ENCODE measurements at places on chromosomes 4 and X.

DNA sequence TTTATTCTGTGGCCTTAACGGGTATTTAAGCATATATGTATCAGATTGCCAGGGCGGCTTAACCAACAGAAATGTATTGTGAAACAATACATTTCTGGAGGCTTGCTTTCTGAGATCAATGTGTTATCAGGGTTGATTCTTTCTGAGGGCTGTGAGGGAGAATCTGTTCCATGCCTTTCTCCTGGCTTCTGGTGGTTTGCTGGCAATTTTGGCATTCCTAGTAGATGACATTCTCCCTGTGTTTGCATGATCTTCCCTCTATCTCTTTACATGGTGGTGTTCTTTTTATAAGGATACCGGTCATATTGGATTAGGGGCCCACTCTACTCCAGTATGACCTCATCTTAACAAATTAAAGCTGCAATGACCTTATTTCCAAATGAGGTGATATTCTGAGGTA, 16.9 kb upstream of the CEP135 start:
- no peak for DNase-seq

DNA sequence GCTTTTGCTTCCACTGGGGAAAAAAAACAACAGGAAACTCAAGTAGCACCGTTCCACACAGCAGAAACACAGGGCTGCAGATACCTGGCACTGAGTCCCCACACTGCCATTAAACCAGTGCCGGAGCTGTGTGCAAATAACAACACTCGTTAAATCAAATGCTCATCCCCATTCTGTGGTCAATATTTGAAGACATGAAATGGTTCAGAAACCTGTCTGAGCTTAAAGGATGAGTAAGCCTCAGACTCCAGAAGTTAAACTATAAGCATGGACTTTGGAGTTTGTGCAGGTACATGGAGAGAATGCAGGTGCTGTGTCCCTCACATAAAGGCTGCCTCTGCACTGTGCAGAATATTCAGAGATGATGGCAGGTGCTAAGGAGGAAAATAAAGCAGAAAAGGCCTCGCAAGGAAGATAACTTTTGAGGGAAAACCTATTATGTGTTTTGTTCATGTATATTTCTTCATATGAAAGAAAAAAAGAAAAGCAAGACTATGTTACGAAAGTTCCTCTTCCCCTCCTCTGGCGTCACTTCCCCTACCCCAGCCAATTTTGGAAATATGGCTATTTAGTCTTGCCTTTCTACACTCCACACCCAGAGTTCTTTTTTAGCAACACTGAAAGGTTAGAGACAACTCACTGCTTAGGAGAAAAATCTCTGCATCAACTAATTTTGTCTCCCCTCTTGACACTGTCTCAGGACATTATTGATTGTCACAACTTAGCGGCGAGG, 4.6 kb downstream of the MPP1 start:
- DNase-seq: no peak

DNA sequence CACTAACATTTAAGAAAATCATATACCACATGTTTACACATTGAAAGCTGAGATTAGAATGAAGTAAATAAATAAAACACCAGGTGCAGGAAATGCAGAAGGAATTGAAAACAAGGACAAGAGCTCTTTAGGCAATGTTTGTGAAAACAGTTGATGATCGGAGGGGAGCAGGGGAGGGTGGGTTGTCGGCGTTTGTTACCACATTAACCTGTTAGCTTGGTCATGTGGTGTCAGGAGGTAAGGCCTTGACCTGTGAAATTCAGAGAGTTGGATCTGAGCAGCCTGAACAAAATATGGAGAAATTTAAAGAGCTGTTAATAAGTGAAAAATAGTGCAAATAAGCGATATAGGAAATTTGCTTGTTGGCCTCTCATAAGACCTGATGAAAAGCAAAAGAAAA, 759.9 kb downstream of the PDHA2 start:
- DNase-seq: no peak

GRCh38 chr4:17995165-17995564, 26.4 kb downstream of the LCORL start:
- DNase-seq: no peak

DNA sequence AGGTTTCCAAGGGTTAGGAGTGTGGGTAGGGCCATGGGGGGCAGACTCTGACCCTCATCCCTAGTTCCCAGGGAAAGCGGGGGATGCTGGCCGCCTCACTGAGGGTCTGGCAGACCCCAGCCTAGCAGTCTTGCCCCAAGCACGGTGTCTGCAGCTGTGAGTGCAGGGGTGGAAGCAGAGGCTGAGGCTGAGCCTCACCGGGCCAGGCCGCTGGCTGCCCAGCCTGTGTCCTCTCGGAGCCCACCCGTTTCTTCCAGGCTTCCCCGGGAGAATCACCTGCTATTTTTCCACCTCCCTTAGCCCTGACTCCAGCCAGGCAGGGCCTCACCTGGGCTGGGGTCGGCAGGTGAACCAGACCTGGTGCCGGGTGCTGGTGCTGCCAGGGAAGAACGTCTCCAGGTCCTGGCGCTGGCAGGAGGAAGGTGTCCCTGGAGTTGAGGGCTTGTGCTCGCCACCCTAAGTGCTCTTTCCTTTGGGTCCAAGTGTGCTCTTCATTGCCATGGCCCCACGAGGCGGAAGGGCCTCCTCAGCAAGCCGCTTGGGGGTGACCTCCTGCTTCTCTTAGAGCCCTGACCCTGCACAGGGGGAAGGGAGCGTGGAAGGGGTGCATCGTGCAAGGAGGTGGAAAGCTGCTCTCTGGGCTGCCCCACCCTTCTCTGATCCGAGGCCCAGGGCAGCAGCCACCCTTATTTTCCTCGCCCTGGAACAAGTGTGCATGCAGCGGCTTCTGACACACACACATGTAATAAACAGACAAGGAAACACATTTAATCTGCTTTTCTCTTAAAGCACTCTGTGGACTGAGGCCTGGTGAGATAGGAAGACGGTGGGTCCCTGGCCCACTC, 112.7 kb downstream of the FAM53A start:
- no peak for DNase-seq

Data from substantia nigra (tissue), 51 donors.